ENCODE measurements at places on chromosomes 7 and 10.

DNA sequence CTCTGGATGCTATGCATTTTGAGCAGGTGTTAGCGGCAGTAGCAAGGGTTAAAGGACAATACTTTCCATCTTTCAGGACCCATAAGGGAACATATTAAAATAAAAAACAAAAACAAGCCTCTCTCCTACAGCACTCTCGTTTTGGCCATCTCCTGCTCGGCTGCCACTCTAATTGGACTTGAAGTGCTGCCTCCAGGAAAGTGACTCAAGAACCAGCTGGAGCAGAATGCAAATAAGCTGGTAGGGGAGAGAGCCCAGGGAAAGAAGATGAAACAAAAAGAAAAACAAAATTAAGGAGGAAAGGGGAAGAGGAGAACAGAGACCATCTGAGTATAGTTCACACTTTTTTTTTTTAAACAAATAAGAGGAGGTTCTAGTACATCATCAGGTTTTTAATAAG lies 65.6 kb downstream of the HBP1 start:
- DNase-seq: no peak

DNA sequence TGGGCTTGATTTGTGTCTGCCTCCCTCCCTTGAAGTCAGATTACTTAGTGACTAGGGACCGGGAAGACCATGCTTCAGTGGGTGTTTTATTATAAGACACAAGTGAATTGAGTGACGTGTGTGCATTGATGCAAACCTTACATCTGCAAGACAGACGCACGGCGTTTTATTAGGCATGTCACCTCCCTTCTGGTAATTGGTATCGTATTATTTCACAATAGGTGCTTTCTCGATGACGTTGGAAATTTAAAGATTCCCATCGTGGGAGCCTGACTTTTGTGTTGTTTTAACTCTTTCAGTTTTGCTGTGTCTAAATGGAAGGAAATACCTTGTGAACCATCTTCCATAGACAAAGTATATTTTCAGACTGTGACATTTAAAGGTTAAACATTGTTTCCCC lies 132.6 kb downstream of the INSYN2A start:
- DNase-seq: no peak

DNA sequence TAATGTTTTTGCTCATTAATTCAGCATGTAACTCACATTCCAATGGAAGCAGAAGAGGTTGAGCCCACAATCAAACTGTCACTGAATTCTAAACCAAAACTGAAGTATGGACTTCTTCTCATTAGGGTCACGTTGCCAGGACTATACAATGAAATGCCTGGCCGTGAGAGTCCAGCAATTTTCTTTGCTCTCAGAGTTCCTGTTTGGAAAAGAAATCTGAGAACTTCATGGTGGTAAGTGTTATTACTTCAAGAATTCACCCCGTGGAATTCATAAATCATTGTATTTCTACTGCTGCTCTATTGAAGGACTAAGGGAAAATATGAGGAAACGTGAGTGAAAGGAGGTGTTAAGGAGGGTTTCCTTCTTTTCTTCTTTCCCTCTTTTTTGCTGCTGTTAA lies 441.8 kb upstream of the AKR1E2 start:
- no peak for DNase-seq

DNA sequence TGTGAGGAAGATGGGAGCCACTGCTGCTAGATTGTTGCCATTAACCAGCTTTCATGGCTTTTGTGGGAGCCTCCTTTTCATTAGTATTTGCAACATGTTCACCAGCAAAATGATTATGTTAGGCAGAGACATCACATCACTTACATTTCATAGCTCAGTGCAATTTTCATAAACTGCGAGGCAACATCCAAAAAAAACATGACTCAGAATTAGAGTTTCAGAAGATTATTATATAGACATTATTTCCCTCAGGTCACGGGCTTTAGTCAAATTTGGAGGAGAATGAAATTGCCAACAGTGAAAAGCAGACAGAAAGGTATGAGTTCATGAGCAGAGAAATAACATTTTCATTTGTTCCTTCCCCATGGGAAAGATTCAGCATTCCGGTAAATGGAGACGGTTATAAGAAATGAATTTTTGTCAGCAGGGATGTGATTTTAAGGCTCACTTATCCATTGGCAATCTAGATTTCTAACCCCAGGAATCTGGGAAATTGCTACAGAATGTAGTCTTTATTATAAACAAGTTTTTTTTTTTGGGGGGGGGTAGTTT lies 573.2 kb downstream of the AUTS2 start:
- no peak for DNase-seq

DNA sequence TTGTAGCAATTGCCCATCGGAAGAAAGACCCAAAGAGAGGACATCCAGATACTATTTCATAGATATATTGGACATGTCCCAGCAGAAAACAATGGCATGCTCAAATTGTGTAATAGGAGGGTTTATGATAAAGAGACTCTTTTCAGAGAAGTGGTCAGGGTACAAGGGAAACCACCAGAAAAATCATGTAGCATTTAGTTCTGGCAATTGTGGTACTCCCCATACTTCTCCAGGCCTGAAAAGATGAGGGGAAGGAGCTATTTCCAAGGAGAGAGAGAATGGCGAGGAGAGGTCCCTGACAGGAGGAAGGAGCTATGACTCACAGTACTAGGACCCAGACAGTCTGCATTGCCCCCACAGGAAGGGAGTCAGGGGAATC lies 68.4 kb upstream of the ADO start:
- DNase-seq: no peak

- DNase-seq: no peak
Observed at GRCh38 chr7:3537210-3537875, 236.3 kb downstream of the SDK1 start.

DNA sequence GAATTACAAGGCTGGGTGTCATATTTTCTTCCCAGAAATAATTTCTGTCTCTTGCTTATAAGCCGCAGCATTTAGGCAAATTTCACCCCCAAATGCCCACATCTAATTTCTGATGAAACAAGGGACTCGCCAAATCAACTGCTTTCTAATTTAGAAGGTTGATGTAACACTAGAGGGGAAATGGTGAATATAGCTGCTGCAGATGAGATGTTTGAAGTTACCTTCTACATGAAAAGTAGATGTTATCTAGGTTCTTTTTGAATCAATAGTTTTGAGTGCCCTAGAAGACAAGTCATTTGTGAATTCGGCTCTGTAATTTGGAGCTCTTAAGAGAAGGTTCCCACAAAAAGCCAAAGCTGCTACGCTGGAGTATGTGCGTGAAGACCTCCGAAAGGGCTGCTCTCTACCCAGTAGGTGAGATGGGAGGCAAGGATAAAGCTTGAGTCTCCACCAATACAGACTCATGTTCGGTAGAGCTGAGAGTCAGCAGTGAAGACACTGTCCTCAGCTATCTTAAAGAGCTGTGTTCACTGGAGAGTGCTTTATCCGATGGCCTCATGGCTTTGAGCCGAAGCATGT lies 99.5 kb downstream of the FANK1 start:
- no peak for DNase-seq

- DNase-seq: no peak
Observed at GRCh38 chr10:125080984-125081383, 79.4 kb downstream of the CTBP2 start.

GRCh38 chr7:31478721-31479120 lies 35.2 kb upstream of the ITPRID1 start:
- DNase-seq: no peak

DNA sequence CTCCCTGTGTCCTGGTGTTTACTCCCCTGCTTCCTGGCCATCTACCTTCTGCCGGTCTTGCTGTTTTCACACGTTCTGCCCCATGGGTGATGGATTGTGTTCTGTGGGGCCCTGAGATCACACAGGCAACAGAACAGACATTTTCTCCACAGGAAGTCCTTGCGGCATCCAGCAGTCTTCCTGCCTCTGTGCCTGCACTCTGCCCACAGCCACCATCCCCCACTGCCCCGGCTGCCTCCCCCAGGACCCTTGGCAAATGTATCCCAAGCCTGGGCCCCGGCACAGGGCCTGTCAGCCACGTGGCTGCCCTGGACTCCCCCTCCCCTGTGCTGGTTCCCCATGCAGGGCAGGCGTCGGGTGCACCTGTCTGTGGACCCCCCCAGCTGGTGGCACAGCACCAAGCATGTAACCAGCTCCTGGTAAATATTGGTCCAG lies 184.2 kb downstream of the WDR37 start:
- no peak for DNase-seq

- DNase-seq: no peak
Observed at GRCh38 chr10:60425392-60426110, 35.9 kb upstream of the ANK3 start.

DNA sequence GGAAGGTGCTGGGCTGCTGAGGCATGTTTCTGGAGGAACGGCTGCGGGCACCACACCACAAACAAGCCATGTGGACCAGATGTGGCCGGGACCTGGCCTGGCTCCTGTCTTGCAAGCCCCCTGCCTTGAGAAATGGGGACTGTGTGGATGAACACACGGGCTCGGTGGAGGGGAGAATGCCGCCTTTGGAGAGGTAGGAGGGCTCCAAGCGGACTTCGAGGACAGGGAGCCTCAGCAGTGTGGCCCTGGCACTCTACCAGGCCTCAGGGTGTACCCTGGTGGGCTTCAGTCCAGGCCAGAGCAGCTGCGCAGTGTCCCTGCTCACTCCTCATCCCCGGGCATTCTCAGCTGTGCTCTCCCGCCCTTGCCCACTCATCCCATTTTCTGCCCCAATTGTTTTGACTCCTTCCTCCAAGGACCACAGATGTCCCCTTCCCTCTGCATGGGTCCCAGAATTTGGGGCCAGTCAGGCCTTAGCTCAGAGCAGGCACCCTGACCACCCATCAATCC lies 31.5 kb downstream of the PWWP2B start:
- no peak for DNase-seq

DNA sequence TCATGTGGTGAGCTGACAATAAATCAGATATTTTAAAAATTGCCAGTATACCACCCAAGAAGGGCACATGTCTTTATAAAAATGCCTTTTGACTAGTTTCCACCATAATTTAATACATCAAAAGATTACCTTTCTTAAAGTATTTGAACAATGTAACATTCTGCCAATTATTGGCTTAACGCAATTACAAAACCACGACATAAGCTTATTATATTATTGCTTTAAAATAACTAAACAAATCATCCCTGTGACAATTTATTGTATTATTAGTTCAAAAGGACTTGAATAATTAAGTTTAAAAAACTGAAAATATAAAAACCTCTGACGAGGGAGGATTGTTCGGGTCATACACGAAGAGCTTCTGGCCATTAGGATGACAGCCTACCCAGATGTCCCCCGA lies 9.6 kb upstream of the PON3 start:
- no peak for DNase-seq

DNA sequence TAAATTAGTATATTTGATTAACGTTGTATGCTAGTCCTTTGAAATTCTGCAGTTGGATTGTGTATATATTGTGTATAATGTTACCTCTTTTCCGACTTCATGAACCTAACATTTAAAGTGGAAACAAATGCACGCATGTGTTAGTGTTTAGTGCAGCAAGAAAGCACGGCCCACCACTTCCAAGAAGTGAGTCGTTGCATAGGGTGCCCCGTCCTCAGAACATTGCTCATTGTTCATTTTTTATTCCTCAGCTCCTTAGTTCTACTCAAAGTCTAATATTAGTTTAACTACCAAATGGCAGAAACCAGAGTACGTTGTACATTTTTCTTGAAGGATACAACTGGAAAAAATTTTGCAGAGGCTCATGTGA lies 407.6 kb downstream of the AUTS2 start:
- DNase-seq: no peak
